ENCODE measurements at places on chromosomes 12 and 14. TPM values are rescaled to one million over a fixed set of nuclear protein-coding genes. Genes with fewer than 3 reads are reported as not detected.
A peak's percentile ranks its signal among the peaks of the same experiment; 100 is the strongest.

DNA sequence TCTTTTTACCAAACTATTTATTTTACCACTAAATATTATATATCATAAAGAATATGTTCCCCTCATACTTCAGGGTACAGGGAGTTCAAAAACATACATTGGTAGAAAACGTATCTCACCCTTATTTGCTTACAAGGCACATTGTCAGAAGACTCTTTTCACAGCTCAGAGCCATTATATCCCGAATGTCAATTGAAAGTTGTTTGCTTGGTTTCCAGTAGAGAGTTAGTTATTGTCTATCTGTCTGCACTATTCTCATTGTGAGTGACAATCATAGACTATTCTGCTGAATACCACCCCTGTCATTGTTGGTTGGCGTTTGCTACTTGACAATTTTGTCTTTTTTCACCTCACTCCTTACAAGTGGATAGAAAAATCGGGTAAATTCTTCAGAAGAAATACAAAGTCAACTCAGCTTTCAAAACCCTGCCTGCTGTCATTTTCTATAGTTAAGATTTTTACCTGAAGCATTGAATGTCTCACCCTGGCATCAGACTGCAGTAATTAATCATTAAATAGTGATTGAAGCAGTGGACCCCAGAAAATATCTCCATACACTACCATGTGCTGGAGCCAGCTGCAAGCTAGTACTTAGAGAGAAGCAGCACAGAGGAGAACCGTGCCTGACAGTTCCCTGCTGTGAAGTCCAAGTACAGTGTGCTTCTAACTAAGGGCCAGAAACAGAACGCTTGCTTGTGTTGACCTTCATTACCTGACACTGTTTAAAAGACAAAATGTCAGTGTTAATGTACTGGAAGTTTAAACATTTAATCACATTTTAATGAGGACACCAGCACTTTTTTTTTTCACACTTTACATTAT lies 510.6 kb downstream of the RERGL start:
- no peak for DNase-seq

GRCh38 chr14:65210822-65211182 lies 108.5 kb upstream of the MAX start:
- no peak for DNase-seq

DNA sequence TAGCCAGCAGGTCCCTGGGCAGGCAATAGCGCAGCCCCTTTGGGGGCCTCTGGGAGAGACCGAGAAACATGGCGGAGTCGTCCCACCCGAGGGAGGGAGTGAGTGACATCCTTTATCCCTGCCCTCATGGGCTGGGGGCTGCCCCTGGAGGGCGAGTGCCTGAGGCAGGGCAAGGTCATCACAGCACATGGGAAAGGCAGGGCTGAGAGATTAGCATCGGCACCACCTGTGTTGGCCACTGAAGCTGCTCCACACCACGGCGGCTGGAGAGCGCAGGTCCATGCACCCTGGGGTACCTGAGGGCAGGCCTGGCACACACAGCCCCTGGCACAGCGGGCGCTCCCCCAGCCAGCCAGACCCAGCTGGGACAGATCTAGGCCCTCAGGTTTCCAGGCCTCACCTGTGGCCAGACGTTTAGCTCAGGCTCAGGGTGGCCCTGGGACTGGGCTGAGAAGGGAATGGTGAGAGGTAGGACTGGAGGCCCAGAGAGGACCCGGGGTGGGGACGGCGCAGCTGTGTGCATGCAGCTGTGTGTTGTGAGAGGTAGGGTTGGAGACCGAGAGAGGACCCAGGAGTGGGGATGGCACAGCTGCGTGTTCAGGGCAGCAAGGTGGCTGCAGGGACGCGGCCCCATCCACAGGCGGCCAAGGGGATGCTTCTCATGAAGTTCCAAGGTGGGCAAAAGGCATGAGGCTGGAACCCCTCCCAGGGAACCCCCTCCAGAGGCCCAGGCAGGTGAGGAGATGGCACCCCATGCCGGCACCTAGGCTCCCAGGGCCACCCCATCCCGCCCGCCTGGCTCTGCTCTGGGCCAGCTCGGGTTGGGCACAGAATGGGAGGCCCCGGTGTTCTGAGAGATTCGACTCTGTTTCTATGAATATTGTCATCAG lies 74.1 kb downstream of the KIF26A start:
- no peak for DNase-seq

GRCh38 chr14:40100544-40101196 lies 668.4 kb upstream of the FBXO33 start:
- DNase-seq, result no peak

DNA sequence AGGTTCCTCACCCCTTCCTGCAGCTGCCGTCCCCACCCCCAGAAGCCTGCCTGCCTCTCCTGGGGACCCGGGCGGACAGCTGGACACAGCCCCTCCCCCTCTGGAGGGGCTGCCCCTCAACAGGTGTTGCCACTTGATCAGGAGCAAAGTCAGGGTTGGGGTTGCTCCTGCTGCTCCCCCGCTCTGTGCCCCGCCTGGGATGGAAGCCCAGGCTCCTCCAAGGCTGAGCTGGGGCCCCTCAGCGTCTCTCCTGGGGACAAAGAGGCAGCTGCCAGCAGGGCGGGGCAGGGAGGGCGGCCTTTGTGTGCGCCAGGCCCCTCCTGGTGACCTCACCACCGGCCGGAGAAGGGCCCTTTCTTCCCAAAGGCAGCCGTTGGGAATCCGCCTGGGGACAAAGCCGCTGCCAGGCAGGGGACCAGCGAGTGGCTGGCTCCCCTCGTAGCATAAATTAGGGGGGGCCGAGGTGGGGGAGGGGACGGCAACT lies 13.7 kb downstream of the TRMT61A start:
- DNase-seq, result no peak

DNA sequence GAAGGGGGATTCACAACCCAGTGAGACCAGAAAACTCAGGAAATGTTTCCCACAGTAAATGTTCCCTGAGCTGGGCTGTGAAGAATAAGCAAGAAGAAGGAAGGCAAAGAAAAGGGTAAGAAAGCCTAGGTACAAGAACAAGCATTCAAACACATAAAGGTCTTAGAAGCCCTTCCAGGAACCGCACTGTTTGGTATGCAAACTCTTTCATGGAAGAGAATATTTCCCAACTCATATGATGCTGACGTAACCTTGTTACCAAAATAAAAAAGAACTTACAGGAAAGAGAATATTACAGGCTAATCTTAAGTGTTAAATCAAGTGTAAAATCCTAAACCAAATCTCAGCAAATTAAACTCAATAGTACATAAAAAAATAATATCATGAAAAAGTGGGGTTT lies 23.6 kb downstream of the MED6 start:
- DNase-seq, result no peak

- no peak for DNase-seq
Observed at GRCh38 chr12:82008251-82008650, 249.1 kb upstream of the PPFIA2 start.

DNA sequence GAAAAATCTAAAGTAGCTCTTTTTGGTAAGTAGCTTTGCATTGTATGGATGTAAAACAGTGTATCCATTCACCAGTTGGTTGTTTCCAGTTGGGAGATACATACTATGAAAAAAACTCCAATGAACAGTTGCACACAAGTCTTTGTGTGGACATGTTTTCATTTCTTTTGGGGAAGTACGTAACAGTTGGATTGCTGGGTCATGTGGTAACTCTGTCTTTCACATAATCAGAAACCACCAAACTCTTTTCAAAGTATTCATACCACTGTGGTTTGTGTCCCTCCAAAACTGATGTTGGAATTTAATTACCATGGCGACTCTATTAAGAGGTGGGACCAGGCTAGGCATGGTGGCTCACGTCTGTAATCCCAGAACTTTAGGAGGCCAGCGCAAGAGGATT lies 58.9 kb upstream of the RESF1 start:
- DNase-seq, result no peak

- DNase-seq, result no peak
Observed at GRCh38 chr12:83476695-83477690, 790.3 kb downstream of the TMTC2 start.

DNA sequence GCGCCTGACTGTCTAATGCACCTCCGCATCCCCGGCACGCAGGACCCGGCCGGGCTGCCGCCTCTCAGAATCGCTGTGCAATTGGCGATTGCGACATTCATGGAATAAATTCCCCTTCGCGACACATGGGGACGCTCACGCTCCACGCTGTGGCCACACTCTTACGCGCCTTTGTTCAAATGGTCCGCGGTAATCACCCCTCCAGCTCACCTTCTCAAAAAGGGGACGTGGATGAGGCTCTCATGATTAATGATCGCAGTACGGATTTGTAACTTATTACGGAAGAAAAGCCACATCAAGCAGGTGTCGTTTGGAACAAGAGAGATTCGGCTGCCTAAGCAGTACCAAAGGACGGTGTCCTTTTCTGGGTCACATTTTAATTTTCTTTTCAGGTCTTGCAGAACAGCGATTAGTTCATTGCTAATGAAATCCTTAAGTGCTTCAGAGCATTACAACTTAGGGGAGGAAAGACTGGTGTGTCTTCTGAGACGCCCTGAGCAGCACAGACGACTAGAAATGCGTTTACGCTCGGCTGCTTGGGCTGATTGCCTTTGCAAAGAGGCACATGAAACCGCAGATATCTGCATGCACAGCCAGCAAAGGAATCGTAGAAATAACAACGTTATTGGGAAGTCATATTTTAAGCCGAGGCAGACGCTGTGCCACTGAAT lies 37.3 kb upstream of the ADGRD1 start:
- DNase-seq, result no peak

GRCh38 chr12:57941165-57941894 lies at the start of gene ATP23:
ATP23 (plus strand) TSS chr12:57941567; CDS start chr12:57941702, 135 bp downstream.
- peak; percentile 93 for DNase-seq

DNA sequence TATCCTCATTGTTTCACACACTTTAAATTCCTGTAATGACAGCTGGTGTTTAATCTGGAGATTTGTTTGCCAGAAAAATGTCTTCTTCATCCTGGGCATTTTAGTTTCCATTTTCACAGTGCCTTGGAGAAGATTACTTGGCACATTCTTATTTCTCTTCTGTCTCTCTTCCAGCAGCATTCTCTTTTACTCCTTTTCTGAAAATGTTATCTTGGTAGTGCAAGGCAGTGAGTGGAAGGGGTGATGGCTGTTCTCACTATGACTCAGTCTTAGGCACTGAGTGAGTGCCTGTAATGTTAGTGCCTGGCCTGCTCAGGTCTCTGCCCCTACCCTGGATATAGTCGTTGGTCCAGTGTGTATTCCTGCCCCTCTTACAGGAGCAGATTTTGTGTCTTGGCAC lies 13.1 kb downstream of the CLECL1 start:
- DNase-seq, result no peak

DNA sequence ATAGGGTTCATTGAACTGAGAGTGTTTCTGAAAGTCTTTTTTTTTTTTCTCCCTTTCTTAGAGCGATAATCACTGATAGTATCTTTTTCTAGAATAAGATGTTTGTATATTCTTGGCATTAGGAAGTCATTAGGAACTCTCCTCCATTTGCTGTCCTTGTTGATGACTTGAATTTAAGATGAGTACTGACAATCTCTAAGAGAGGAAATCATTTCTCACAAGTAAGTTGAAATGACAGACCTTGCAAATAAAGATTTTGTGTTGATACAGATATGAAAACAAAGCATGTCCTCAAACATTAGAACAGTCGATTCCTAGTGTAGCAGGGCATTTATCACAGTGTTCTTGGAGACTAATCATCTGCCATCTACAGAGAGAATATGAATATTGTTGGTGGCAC lies 458.4 kb upstream of the SYT1 start:
- no peak for DNase-seq

GRCh38 chr12:67893022-67893580 lies 96.1 kb upstream of the IFNG-AS1 start:
- DNase-seq, result no peak

DNA sequence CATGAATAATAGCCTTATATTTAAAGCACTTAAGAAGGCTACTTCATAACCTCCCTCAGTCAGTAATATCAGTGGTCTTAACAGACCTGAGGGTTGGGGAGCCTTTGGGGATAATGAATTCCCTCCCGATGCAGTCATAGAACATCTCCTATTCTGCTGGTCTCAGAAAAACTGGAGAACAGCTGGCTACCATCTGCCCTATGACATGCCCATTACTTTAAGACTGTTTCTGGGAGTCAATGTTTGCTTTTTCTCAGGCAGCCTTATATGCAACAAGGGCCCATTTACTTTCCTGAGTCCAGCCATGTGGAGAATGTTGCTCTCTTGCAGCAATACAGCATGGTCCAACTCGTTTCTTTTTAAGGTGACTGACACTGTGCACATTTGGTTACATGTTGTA lies 161.7 kb upstream of the PARP11 start:
- DNase-seq, result no peak

DNA sequence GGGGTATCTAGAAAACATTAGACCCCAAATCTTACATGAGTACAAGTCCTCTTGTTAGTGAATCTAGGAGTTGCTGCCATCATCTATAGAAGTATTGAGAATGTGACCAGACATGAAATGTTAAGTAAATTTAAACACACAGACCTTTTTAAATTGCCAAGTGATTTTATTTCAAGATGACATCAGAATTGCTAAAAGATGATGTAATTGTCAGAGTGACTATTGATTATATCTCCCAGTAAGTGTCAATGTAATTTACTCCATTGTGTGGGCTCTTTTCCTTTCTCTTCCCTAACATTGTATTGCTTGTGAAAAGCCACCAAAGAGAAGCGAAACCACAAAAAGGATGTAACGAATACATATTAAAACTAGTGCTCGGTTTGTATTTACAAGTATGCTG lies 16.8 kb downstream of the ADAM21 start:
- no peak for DNase-seq

DNA sequence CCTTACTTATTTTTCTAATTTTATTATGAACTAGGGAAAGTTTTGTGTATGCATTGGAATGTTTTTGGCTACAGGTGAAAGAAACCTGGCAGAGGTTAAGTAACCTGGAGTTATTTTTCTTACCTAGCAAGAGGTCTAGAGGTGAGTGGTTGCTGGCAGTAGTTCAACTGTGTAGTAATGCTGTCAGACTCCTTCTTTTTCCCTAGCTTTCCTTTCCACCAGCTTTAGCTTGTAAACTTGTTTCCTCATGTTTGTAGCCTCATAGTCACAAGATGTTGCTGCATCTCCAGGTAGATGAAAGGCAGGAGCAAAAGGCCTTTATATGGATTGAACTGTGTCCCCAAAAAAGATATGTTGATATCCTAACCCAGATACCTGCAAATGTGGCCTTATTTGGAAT lies 105.1 kb upstream of the AMIGO2 start:
- DNase-seq, result no peak

DNA sequence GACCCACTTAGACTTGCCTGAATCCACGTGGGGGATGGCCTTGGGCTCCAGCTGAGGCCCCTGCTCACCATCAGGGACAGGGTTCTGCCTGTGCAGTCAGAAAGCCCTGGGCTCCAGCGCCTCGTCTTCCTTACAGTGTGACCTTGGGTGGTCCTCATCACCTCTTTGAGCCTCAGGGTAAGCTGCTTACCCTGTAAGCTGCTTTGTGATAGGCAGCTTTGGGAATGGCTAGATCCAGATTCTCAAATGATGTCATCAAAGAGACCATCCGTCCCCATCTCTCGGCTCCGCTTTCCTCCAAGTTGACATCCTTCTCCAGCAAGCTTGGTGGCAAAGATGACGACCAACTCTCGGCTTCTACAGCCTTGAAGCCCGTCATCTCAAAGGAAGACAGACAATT lies 127.0 kb downstream of the ADCK1 start:
- no peak for DNase-seq

ABHD12B gene
- not detected for polyA plus RNA-seq

EIF2S3B gene
- 1.5 TPM for polyA plus RNA-seq

TAS2R20 gene
- not detected for polyA plus RNA-seq

Measured in naive thymus-derived CD4-positive, alpha-beta T cell (primary cell).